Bone marrow (tissue), 2 donors: ENCODE measurements at places on chromosomes 7 and 10.

DNA sequence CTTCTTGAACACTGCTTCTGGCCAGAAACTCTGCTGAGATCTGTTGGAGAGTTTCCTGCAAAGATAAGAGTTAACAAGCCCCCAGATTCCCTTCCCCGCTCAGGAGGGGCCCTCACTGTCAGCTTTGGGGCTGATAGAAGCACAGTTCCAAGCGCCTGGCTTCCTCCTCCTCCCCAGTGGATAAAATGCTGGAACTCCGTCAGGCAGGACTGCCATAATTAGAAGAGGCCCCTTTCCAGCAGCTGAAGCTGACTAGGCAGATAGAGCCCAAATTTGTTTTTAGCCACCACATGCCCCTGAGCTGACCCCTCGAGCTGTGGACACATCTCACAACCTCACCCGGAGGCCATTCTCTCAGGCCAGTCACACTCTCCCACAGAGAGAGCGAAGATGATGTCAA is 89.4 kb downstream of the TBXAS1 start:
- no peak for DNase-seq

DNA sequence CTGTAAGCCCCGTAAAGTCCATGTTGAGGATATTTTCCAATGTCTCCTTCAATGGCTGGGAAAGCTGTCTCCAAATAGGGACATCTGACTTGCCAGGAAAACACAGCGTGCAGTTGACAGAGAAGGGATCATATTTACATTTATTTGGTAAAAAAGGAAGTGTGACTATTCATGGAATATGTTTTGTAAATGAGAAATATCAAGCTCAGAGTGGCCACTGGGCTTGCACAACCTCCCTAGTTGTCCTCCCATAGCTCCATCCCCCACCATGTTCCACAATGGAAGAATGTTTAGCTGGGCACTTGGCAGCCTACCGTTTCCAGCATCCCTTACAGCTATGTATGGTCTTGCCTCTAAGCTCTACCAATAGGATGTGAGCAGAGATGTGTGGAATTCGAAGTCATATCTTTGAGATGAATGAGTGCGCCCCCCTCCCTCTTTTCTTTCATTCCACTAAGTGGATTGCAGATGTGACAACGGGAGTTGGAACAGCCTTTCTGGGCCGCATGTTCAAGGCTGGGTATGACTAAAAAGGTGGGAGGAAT is 306.6 kb upstream of the ZMIZ1 start:
- no peak for DNase-seq

- DNase-seq, result no peak
Observed at GRCh38 chr7:1223196-1223981, 9.3 kb upstream of the UNCX start.

DNA sequence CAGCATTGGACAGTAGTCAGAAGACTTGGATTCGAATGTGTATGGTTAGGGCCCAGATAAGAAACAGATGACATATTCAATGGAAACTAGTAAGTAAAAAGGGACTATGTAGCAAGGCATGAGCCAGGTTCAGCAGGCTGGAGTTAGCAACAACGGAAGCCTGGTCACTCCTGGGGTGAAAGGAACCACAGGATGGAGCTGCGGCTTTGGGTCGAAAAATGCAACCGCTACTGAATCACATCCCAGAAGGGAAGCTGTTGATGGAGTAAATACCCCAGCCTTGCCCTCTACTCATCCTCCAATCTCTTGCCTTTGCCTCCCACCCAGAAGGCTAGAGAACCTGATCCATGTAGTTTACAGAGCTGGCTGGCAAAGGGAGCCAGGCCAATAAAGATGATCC is 37.5 kb upstream of the EGR2 start:
- DNase-seq, result no peak

DNA sequence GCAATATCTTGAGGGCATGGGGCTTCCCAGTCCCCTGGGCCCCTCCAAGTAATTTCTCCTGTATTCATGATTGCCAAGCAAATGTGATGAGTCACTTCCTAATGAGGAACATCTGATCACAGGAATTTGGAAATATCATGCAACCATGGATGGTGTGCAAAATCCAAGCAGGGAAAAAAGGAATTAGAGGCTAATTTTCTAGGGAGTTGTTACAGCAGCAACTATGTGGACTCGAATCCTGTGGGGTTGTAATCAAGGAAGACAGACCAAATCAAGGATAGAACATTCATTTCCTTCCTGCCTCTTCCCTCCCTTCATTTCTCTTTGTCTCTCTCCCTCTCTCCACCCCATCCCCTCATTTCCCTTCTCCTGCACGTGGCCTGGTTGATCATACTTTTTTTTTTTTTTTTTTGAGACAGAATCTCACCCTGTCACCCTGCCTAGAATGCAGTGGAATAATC is 23.9 kb upstream of the AGFG2 start:
- no peak for DNase-seq

DNA sequence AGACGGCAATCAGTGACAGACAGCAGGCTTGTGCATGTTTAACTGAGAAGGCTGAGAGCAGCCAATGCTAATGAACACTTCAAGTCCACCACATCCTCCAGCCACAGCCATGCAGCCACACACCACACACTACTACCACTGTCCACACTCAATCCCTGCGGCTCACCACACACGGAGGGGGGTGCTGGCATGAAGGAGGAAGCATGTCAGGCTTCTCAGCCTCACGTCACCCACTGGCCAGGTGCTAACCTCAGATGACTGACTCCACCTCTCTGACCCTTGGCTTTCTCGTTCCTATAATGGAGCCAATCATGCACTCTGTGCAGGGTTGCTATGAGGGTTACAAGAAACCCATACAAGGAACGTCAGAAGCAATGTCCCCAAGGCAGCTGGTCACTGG is 165.4 kb upstream of the RNF32 start:
- no peak for DNase-seq

DNA sequence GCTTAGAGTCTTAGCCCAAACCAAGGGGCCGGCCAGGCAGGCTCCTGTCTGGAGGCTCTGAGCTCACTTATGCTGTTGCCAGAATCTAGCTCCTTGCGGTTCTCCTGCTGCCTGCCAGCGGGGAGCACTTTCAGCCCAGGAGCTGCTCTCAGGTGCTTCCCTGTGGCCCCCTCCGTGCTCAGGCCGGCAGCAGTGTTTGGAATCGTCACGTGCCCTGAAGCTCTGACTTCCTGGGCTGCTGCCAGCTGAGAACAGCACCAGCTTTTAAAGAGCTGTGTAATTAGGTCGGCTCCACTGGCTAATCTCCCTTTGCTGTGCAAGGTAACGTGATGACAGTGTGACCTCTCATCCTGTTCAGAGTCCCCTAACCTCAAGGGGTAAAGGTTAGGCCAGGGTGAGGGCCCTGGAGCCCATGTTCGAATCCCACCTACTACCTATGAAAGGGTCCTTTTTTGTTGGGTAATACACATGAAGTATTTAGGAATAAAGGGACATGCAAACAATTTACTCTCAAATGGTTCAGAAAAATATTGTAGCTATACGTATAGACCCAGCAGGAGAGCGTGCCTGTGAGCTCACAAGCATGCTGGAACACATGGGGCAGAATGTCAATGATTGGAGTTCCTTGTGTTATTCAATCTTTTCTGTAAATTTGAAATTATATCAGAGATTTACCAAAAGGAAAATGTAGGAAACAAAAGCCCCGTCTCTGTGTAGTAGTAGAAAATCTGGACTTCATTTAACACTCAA is 16.6 kb downstream of the ZNF862 start:
- no peak for DNase-seq

DNA sequence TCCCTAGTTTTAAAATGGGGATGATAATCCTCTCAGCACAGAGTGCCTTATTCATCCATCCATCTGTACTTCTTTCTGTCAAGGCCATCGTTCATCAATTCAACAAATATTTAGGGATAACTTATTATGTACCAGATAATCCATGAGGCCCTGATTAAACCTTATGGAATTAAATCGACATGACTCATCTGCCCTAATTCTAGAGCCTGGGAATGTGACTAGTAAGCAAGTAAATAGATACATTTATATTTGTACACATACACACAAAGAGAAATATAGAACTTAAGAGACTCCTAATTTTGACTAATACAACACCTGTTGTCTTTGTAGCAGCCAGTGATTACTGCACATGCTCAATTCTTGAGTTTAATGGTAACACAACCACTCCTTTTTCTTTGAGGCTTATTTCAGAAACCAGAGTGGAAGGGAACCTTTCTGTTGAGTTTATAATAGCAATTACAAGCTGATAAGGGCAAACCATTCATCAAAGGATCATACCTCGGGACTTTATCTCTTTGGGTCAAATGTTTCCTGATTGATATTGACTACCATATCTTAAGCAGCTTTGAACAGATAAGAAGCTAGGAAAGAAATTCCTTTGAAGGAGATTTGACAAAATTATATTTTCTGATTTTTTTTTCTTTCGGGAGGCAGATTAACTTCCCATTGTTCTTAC is 122.7 kb downstream of the ARID5B start:
- no peak for DNase-seq

DNA sequence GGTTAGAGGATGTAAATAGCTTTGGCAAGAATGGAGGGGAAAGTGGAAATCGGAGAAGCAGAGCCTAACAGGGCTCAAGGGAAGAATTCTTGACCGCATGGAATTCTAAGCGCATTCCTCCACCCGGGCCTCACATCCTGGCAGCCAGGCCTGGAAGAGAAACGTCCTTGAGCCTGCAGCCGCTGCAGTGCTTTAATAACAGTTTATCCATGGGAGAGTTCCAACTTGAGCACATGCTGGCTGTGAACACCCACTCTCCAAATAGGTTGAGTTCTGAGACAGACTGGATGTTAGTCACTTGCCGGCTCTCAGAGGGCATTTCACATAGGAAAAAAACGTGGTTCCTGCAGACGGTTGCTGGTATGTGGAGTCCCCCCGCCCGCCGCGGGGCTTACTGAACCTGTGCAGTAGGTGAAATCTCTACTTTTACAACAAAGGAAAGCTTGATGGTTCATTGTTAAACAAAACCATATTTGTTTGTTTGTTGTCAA is 61.4 kb upstream of the STEAP1B start:
- no peak for DNase-seq

- no peak for DNase-seq
Observed at GRCh38 chr10:95850791-95851190, 57.0 kb upstream of the CC2D2B start.

DNA sequence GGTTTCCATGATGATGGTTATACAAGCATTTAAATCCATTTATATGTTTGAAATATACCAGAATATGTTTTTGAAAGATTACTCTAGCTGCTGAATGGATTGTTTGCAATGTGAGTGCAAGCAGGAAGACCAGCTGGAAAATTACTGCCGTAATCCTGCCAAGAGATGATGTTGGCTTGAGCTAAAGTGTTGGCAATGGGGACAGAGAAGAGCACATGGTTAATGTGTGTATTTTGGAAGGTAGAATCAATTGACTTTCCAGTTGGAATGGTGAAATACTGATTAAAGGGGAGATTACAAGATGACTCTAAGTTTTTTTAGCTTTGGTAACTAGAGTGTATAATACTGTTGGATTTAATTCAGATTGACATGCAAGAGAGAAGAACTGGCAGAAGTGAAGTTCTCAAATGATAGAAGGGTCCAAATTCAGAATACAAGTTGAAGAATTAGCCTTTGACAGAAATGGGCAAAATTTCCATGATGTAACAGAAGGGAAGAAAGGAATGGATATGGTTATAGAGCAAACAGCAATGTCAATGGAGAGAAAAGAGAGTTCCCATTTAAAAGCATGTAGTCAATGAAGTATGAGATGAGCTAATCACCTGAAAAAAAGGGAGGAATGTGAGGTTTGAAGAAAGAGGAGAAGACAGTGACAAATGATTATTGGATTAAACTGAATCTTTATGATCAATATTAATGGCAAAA is 422.0 kb downstream of the CDC14C start:
- no peak for DNase-seq

- DNase-seq, result no peak
Observed at GRCh38 chr10:99916776-99917175, 93.0 kb downstream of the DNMBP start.

DNA sequence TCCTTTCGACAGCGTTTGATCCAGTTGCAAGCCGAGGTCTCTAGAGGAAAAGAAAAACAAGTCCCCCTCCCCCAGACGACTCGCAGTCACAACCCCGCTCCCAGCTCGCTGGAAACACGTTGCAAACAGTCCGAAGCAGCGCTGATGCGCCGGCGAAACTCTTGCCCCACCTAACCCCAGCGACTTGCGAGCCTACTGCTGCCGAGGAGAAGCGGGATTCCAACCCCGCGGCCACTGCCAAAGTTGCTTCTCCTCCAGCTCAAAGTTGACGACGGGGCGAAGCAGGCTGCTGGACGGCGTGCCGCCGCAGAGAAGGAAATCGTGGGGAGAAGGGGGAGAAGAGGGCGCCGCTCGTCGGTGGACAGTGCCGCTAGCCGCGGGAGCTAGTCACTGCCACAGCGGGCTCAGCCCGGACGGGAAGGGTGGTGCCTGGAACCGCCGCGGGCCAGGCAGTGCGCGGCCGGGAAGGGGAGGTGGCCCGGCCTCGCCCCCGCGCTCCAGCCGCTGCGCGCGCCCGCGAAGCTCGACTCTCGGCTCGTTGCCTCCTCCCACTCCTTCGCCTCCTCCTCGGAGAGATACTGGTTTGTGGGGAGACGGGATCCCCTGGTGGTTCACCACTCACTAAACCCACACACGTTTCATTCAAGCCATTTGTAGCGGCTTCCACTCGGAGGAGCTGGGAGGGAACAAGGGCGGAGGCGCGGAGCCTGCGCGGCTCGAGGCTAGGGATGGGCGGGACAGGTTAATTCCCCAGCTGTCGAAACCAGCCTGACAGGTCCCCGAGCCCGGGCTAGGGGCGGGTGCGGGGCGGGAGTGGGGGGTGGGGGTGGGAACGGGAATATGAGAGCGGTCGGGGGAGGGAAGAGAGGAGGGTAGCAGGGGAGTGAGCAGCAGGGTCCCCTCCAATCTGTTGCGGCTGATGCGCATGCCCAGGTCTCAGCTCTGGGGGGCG is at the start of gene GPR37:
GPR37 (minus strand) TSS at position 392 of the 952 bp plus-strand sequence. CDS start 816 bp downstream, outside the sequence.
- DNase-seq, result no peak

DNA sequence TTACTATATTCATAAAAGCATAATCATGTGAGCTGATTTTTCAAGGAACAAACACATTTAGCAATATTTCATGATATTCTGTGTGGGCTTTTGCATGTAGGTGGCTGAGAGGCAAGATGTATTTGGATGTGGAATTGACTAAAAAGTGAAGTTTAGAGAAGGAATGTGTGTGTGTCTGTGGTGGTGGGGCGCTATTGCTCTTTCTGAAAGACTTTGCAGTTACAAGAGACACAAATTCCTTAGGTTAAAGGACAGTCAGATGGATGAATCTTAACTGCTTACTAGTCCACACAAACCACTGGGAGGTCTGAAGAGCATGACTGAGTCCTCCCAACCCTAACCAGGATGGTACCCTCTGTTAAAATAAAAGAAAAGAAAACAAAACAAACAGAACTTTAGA is 200.1 kb downstream of the SDHAF3 start:
- no peak for DNase-seq

GRCh38 chr7:18877874-18878273 is 239.6 kb downstream of the TWIST1 start:
- no peak for DNase-seq
